ENCODE measurements at places on chromosomes 11 and 22.

- DNase-seq, result no peak
Measured at GRCh38 chr11:19116276-19116970, 545 bp upstream of the ZDHHC13 start.

GRCh38 chr11:2511421-2512369, 66.9 kb downstream of the KCNQ1 start:
- no peak for DNase-seq

DNA sequence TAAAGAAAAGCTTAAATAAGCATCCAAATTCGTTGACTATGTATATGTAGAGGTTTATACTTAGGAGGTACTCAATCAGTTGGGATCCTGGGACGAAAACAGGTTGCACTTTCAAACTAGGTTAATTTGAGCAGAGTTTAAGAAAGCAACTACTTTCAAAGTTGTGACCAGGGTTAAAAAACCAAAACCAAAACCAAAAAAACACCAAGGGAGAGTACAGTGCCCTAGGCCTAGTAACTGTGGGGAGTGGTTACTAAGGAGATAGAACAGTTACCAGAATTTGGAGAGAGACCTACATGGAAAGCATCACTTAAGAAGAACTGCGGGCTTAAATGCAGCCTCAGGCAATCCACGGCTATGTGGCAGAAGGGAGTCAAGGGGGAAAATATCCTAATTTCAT, 148.3 kb downstream of the JRKL start:
- no peak for DNase-seq

GRCh38 chr11:32343325-32344008, 91.9 kb downstream of the WT1 start:
- DNase-seq, result no peak

- no peak for DNase-seq
Measured at GRCh38 chr11:21177379-21177778, 508.0 kb downstream of the NELL1 start.

All from NCI-H1105 (cell line).